ENCODE measurements at places on chromosomes 7 and 10.

- no peak for DNase-seq
Measured at GRCh38 chr7:43757073-43757720, 1.3 kb upstream of the BLVRA start.

- DNase-seq: no peak
Measured at GRCh38 chr7:67451306-67451705, 454.7 kb downstream of the TYW1 start.

- peak; percentile 34 for DNase-seq
Measured at GRCh38 chr7:22378199-22378980, 21.4 kb upstream of the RAPGEF5 start.

- DNase-seq: no peak
Measured at GRCh38 chr7:117323851-117324711, 1.2 kb upstream of the WNT2 start.

- DNase-seq: no peak
Measured at GRCh38 chr10:32318476-32318896, 28.5 kb downstream of the EPC1 start.

DNA sequence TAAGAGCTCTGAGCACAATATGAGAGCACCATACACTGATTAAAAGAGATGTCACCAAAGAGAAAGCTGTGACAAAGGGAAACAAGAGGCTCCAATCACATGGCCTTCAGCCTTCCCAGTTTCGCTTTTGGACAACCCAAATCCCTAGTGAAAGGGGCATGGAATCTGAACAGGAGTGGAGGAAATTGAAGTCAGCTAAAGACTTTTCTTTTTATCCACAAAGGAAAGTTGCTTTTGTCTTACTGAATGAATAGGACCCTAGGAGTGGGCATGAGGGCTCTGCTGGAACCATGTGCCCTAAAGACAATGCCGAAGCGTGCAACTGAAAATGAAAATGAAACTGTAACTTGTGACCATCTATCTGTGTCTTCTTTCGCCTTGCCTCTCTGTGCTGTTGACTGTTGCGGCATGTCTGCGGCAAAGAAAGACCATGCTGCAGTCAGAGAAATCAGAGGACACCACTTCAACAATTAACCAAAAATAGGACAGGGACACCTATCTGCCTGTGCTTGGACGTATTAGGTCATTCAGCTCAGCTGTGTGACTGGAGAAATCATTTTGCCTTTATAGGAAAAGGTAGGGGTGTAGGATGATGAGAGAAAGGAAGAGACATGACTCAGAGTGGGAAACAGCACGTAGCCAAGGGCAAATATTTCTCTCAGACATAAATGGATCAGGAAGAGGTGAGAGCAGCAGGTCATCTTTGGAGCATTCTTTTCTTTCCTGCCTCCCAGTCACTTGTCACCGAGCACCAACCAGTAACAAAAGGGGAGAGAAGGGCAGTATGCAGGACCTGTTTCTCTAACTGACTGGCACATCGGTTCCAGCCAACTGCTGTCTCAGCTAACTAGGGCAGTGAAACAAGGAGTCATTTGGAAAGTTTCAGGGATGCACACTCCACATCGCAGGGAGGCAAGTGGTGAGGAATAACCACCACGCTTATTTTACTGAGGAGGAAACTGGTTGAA, 12.3 kb downstream of the CAV2 start:
- DNase-seq: peak; percentile 44

- DNase-seq: no peak
Measured at GRCh38 chr7:120675076-120675475, 182.9 kb downstream of the TSPAN12 start.

GRCh38 chr7:49778731-49779270, 5.4 kb downstream of the VWC2 start:
- DNase-seq: no peak

DNA sequence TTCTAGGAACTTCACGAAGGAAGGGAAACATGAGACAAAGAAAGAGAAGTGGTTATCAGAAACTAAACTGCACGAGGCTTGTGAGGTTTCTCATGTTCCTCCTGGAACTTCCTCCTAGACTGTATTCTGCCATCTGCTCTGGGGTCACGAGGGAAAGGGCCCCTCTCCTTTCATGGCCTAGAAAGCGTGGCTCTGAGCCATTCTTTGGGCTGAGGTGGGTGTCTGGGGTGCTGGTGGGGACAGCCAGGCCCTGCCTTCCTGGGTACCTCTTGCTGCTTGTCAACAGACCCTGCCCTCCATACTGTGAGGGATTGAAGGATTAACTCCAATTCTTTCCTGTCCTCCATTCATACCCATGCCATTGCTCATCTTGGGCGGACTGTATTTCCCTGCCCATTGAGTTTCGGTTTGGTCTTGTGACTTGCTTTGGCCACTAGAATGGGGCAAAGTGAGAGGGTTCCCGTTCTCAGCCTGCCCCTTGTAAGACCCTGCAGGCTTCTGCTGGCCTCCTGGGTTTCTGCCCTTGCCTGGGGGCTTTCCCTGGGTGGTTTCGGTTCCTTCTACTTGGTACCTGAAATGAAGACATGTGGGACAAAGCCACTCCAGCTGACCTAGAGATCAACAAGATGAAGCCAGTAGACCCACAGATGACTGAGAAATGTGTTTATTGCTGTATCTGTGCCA, 14.9 kb upstream of the GIMAP8 start:
- DNase-seq: no peak

DNA sequence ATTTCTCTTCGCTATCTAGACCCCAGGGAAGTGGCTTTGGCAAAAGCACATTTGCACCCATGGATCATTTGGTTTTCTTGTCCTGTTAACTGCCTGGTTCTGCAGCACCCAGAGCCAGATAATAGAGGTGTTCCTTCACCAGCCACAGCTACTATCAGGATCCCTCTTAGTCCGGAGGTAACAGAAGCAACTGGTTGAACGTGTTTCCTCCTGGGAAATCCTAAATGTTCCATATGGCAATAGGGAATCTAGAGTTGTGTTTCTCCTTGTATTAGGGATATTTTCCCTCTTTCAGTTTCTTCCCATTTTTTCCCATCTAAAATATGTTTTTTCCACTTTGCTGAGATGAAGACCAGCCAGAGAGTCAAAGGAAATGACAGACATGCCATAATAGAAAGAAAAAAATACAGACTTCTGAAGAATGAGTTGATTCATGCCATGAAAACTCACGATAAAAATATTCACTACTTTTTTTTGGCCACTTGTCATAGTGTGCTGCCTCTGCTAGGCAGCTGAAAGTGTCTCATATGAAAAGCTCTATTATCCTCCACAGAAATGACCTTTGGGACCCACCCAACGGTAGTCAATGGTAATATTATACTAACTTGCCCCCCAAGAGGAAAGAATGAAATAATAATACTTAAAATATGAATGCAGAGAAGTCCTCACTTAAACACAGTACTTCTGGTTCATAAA, 472.8 kb downstream of the KCNMA1 start:
- DNase-seq: no peak

GRCh38 chr7:30369879-30370278, 85.5 kb downstream of the ZNRF2 start:
- no peak for DNase-seq

DNA sequence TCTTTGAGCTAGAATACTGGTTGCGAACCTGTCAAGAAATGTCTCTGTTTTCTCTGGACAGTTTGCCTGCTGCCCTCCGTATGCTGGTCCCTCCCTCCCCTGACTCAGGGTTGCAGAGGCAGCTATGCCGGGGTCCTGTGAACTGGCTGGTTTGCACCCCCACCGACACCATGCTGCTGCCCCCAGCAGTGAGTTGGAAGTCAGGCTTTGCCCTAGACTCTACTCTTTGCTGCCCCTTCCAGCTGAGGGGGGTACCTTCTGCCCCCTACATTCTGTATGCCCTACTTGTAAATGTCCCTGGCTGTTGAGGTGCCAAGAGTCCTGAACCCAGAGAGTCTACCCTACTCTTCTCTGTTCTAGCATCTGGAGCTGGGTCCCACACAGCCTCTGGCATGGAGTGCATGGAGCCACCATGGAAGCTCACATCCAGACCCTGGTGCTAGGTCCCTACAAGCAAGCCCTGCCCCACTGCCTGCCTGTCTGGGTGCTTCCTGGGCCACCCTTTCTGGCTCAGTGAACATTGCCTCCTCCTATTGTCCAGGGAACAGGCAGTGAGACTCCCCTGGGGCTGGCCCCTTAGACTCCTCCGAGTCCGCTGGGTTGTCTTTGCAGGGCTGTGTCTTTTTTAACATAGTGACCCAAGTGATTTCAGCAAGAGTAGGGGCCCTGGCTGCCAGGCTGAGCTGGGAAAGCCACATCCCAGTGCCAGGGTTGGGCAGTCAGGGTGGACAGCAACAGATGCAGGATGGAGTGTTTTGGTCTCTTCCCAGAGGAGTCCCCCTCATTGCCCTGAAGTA, 138.9 kb downstream of the ADCY1 start:
- DNase-seq: no peak

- no peak for DNase-seq
Measured at GRCh38 chr10:117805139-117805538, 241.6 kb downstream of the RAB11FIP2 start.

DNA sequence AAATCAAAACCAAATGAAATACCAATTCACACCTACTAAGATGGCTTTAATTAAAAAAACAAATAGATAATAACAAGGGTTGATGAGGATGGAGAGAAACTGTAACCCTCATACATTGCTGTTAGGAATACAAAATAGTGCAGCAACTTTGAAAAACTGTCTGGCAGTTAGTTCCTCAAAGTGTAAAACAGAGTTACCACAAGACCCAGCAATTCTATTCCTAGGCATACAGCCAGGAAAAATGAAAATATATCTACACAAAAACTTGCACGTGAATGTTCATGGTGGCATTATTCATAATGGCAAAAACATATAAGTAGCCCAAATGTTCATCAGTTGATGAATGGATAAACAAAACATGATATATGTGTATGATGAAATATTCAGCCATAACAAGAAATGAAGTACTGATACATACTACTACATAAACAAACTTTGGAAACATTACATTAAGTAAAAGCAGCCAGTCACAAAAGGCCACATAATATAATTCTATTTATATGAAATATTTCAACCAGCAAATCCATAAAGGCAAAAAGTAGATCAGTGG, 83.5 kb downstream of the BRAF start:
- no peak for DNase-seq

GRCh38 chr10:104332243-104333031, 5.8 kb downstream of the ITPRIP start:
- no peak for DNase-seq

GRCh38 chr10:44016589-44017482, 368.1 kb downstream of the CXCL12 start:
- DNase-seq: no peak

GRCh38 chr7:142174441-142174840, 62.9 kb downstream of the MGAM2 start:
- DNase-seq: no peak

DNA sequence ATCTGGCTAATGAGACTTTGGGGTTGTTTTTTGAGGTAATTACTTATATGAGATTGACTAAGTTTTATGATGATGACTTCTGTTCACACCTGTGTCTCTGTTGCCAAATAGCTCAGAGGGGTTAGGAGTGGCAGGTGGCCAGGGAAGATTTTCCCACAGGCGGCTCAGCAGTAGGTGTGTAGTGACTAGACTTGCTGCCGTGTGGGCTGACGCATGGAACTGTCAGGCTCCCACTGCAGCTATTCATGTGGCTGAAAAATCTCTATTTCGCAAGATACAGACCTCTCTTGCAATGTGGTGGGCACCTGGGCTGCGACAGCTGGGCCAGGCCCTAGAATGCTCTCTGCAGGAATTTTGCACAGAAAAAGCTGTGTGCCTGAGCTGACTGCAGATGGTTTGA, 1.4 kb downstream of the CPA4 start:
- DNase-seq: no peak

GRCh38 chr7:46201961-46202360, 280.9 kb upstream of the IGFBP3 start:
- no peak for DNase-seq

DNA sequence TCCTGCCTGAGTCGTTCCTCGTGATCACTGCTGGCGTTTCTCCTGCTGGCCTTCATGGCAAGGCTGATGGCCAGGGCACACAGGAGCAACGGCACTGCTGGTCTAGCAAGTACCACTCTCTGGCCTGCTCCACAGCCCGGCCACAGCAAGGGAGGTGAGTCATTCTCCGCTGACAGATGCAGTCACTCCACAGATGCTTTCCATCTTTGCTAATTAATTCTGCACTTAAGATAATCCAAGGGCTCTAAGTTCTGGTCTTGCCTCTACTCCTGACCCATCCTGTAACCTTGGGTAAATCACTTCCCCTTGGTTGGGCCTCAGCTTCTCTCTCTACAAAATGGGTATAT, 244.4 kb downstream of the RPS24 start:
- no peak for DNase-seq

DNA sequence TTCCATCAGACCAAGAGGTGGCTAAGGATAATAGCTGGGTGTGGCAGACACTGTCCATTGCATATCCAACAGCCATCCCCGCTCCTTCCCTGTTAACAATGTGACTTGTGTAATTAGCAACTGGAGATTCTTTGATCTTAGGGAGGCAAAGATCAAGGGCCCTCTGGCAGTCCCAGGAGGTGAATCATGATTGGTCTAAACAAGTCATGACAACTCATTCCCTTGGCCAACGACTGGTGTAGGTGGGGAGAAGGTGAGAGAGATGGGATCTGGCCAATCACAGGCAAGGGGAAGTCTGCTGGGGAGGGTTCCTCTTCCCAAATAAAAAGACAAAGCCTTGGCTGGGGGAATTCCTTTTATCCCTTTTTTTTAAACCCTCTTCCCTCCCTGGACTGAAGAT, 46.2 kb upstream of the COMTD1 start:
- no peak for DNase-seq

GRCh38 chr7:102404005-102404861, 8.1 kb downstream of the PRKRIP1 start:
- DNase-seq: peak; percentile 16

- DNase-seq: peak; percentile 40
Measured at GRCh38 chr7:157278791-157279724, 57.7 kb upstream of the DNAJB6 start.

DNA sequence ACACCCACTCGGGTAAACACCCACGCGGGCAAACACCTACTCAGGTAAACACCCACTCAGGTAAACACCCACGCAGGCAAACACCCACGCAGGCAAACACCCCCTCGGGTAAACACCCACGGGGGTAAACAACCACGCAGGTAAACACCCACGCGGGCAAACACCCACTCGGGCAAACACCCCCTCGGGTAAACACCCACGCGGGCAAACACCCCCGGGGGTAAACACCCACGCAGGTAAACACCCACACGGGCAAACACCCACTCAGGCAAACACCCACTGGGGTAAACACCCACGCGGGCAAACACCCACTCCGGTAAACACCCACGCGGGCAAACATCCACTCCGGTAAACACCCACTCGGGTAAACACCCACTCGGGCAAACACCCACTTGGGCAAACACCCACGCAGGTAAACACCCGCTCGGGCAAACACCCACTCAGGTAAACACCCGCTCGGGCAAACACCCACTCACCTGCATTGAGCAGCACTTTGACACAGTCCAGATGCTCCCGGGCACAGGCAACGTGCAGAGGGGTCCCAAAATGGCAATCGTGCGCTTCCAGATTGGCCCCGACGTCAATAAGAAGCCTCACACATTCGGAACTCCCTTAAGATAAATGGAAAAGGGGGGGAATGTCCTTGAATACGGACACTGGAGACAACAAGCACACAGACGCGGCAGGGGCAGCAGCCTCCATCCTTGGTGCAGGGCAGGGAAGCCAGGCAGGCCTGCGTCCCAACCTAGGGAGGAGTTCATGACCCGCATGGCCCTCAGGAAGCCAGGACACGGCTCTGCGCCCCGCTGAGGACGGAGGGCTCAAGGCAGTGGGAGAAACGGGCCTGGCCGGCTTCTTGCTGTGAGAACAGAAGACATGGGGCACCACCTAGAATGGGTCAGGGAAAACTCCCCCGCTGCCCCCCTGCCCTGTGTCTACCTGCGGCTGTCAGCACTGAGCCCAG, 17.6 kb downstream of the ASB13 start:
- no peak for DNase-seq

- no peak for DNase-seq
Measured at GRCh38 chr10:11424456-11425295, 186.8 kb downstream of the USP6NL start.

Data from DMS153 (cell line).